NCI-H2227 treated with DMSO at 0.1 percent for 48 hours (cell line): ENCODE measurements at places on chromosomes 13 and 19.

- no peak for DNase-seq
Observed at GRCh38 chr13:111954661-111955411, 112.1 kb upstream of the SOX1 start.

DNA sequence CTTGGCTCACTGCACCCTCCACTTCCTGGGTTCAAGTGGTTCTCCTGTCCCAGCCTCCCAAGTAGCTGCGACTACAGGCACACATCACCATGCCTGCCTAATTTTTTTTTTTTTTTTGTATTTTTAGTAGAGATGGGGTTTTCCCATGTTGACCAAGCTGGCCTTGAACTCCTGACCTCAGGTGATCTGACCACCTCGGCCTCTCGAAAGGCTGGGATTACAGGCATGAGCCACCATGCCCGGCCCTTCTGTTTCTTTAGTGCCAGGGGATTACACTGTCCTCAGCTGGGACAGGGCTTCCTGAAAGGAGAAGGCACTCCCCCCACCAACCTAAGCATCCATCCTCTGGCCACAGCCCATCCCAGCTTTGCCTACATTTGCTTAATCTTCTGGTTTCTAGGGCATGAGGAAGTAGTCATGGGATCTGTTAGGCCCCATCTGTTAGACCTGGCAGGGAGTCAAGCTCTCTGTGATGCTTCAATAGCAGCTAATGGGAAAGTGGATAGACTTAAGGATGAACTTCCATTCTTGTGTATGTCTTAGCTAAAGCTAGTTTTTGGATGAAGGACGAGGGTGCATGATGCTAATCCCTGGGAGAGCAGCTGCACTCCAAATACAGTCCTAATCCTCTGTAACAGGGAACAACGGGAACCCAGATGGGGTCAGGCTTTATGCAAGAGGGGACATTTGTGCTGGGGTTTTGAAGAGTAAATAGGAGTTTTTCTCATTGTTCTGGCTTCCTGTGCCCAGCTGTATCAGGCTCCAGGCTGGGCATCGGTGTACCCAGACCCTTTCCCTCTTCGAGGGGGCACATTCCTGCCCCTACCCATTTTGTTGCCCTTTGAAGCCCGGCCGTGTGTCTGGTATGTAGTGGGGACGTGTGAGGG lies 2.6 kb downstream of the VAV1 start:
- DNase-seq = no peak

GRCh38 chr19:51338563-51339312 lies 3.2 kb downstream of the VSIG10L start:
- DNase-seq = peak; percentile 70

GRCh38 chr13:112445411-112446271 lies 69.5 kb downstream of the SPACA7 start:
- no peak for DNase-seq

- no peak for DNase-seq
Observed at GRCh38 chr13:27442071-27442647, 8.2 kb downstream of the MTIF3 start.

GRCh38 chr19:370641-371330 lies 26.2 kb upstream of the MIER2 start:
- no peak for DNase-seq

DNA sequence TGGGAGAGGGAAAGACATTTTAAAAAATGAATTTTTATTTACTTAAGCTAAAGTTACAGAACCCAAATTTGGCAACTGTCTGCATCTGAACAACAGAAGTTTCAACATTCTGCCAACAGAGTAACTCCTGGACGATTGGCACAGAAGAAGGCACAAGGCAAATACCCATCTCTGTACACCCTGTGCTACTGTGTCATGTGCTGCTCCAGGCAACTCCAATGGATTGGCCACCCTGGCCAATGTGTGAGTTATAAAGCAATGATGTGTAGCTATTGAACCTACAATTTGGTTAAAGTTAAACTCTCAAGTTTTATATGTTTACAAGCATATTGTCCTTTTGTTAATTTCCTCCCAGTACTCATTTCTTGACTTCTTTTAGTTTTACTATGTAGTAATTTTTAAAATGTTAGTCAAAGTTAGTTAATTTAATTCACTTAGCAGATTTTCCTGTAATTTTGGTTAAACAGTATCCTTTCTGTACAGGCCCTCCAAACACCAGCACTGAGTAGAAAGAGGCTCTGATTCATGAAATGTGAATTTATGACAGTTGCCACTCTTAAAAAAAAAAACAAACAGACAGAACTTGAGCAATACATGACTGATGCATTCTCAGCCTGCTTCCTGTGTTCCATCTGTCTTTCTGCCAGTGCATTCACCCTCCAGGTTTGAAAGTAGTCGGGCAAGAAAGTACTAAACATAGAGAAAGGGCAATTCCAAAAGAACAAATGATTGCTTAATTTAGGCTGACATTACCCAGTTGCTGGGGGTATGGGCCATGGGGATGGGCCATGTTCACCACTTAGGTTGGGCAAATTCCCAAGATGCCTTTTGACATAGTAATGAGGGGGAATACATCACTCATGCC lies 5.9 kb downstream of the STARD13 start:
- DNase-seq = no peak

DNA sequence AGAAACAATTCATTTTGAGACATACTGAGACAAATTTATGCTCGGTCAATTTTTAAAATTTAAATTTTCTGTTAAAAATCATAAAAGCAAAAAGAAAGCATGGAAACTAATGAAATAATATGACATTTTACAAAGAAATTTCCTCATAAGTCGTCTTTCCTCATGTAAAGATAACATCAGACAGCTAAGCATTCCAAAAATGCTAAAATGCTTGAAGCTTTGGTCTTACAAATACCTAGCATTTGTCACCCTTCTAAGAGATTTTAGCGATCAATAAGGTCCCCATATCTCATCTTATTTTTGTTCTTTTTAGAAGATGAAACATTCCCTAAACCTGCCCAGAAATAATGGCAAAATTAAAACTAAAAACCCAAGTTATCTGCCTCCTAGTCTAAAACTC lies 68.5 kb upstream of the FREM2 start:
- no peak for DNase-seq

- no peak for DNase-seq
Observed at GRCh38 chr13:25371875-25372283, at the start of gene ATP8A2. ATP8A2 (plus strand) TSS chr13:25371974; CDS start chr13:25372213, 239 bp downstream.

DNA sequence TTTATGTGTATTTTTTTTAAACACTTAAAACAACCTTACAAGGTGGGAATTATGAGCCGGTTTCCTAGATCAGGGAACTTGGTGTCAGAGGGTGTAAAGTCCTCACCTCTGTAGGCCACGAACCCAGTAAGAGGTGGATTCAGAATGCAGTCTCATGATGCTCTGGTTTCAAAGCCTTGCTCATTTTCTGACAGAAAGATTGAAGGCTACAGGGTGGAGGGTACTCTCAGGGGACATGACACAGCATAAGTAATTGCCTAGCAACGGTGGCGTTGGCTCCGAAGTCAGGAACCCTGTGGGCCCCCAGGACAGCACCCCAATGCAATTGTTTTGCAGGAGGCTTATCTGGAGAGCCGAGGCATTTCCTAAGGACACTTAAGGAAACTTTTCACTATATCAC lies 794.7 kb downstream of the EFNB2 start:
- no peak for DNase-seq

- no peak for DNase-seq
Observed at GRCh38 chr13:26991508-26992181, 180.0 kb downstream of the USP12 start.

GRCh38 chr13:84049443-84050219 lies 167.4 kb upstream of the SLITRK1 start:
- no peak for DNase-seq

DNA sequence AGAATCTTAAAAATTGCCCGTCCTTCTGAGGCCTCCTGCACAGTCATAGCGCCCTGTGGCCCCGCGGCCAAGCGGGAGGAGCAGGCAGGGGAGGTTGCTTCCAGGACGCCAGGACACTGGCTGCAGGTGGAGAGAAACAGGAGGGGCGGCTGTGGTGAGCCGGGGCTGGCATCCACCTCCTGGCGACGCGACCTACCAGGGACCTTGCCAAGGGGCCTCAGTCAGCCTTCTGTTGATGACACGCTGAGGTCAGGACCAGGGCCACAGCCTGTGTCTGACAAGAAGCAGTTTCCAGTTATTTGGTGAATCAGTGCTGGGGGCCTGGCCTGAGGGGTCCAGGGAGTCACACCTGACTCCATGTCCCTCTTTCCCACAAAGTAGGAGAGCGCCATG lies 13.3 kb upstream of the MKNK2 start:
- DNase-seq = no peak

DNA sequence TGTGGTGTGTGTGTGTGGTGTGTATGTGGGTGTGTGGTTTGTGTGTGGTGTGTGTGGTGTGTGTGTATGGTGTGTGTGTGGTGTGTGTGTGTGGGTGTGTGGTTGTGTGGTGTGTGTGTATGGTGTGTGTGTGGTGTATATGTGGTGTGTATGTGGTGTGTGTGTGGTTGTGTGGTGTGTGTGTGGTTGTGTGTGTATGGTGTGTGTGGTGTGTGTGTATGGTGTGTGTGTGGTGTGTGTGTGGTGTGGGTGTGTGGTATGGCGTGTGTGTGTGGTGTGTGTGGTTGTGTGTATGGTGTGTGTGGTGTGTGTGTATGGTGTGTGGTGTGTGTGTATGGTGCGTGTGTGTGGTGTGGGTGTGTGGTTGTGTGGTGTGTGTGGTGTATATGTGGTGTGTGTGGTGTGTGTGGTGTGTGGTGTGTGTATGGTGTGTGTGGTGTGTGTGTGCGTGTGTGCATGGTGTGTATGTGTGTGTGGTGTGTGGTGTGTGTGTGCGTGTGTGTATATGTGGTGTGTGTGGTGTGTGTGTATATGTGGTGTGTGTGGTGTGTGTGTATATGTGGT lies 8.7 kb downstream of the SHISA7 start:
- no peak for DNase-seq

DNA sequence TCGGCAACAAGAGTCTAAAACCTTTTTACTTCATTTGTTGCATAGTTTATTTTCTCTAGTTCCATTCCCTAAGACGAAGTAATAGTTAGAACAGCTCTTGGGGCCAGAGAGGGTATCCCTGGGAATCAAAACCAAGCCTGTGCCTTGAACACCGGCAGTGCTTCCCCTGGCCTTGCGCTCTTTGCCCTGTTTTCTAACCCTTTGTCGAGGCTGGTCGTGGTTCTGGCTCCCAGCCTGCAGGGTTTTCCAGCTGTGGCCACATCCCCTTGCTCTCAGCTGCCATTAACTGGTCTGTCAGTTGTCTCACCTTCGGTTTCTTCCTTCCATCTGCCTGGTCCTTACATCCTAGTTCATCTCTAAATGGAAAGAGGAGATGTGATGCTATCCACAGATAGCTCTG lies 61.0 kb downstream of the HSPH1 start:
- no peak for DNase-seq

GRCh38 chr19:30667227-30667626 lies 295.0 kb downstream of the ZNF536 start:
- no peak for DNase-seq
